NCI-H2081 (cell line): ENCODE measurements at places on chromosomes 12 and 14.

DNA sequence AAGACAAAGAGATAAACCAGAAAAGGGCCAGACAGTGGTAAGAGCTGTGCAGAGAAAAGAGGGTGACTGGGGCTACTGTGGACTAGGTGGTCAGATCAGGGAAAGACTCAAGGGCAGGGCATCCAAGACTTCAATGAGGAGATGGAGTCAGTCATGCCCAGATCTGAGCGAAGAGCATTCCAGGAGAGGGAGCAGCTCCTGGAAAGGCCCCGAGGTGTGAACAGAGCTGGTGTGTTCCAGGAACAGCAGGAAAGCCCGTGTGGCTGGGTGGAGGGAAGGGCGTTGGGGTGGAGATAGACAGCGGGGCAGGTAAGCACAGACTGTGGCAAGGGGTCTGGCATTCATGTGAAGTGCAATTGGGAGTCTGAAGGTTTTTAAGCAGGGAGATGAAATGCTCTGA, 16.8 kb downstream of the TTC7B start:
- DNase-seq, result no peak

DNA sequence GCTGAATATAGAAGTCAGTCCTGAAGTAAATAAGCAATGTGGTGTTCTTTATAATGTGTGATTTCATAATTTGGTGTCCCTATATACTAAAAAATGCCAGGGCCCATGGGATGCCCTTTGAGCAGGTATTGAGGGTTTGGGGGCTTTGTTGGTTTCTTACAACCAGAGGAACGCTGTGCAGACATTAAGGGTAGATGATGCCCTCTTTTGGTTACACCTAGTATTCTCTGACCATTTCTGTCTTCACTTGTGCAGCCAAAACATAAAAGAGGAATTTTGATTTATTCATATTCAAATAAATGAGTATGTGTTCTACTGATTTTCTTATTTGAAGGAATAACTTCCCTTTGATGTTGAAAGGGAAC, 3.0 kb downstream of the LGR5 start:
- no peak for DNase-seq

- no peak for DNase-seq
Measured at GRCh38 chr12:119728444-119728745, 60.5 kb downstream of the PRKAB1 start.

DNA sequence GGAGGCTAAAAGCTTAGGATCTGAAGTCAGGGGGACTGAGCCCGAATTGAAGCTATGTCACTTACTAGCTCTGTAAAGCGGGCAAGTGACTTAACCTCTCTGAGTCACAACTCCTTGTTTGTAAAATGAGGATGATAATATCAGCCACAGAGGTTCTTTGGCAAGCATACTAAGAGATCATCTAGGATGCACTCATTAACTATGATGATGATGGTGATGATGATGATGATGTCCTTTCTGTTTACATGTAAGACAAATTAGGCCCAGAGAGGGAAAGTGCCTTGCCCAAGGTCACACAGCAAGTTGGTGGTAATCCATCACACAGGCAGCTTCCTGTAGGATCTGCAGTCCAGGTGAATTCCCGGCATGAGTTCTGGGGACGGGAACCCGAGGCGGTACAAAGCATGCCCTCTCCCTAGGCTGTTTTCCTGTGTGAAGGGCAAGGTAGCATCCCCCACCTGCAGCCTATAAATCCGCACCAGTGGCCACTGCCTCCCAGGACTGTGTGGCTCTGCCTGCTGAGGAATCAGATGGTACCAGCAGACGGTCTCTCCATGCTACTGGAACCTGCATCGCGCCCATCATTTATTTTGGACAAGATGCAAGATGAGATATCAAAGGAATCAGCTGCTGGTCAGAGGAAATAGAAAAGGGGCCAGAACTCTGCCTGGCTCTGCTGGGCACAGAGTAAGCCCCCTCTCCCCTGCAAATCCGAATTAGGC, 55.2 kb downstream of the MAP1LC3B2 start:
- DNase-seq, result no peak

GRCh38 chr14:104749111-104749649, 3.8 kb upstream of the SIVA1 start:
- peak; percentile 47 for DNase-seq

- no peak for DNase-seq
Measured at GRCh38 chr12:41908206-41908605, 236.5 kb downstream of the GXYLT1 start.

DNA sequence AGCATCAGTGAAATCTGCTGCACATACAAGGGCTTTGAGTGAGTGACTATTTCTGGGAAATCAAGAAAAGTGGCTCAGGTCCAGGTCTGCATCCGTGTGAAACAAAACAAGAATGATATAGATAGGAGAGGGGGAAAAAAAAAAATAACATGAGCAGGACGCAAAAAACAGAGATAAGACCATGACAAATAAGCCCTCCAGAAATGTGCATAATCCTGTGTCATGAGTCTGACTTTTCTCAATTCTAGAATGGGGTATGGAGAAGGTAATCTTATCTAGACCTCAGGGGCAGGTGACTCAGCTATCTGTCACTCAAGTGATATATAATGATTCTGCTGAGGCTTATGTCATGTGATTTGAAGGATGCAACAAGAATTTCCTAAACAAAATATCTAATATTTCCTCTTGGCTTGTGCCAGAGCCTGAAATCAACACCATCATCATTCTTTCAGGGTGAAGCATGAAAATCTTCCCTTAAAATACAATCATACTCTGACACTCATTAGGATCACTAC, 250.0 kb downstream of the PHLDA1 start:
- no peak for DNase-seq
